ENCODE measurements at places on chromosomes 2 and 18.

GRCh38 chr18:7273301-7273921 is 42.5 kb downstream of the LRRC30 start:
- DNase-seq = peak; percentile 65

DNA sequence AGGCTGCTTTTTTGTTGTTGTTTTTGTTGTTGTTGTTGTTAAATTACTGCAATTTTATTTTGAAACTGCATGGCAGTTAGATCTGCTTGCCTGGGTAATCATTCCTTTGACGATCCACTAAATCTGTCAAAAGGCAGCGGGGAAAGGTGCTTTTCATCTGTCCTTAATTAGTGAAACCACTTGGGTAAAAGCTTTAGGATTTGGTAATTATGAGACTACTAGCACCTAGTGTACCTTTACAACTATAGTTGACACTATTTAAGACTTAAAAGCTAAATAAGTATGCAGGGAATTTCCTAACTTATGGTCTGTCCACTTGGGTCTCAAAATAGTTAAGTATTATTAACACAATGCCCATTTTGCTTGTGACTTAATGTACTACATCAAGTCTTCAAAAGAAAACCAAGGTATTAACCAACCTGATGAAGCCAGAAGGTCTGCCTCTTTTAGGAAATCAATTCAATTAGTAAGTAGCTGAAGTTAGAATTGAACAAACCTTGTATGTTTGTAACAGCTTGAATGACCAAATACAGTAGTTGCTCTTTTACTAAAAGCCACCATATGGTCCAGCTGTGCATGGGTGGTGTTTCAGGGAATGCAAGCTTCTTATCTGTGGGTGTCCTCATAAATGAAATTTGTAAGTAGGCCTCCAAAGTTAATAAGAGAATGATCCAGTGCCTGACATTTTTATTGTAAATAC is 44.8 kb downstream of the NAB1 start:
- no peak for DNase-seq

- no peak for DNase-seq
Observed at GRCh38 chr2:67579806-67580205, 182.7 kb downstream of the ETAA1 start.

GRCh38 chr2:18836436-18836835 is 247.1 kb upstream of the NT5C1B start:
- peak; percentile 95 for DNase-seq

DNA sequence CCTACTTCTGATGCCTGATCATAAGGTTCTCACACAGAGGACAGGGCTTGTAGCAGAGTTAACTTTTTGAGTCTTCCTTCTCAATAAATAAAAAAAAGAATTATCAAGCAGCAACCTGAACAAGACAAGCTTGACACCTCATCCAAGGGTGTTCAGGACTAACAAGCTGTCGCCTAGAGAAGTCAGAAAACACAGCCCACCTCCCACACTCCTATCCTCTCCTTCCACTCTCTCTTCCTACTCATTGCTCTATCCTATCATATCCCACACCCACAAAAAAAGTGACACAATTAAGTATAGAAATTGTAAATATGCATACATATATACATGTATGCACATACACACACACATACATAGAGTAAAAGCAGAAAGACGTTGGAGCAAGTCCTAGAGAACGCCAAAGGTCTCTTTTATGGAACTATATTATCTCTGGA is 5.4 kb downstream of the NBAS start:
- no peak for DNase-seq

- DNase-seq = no peak
Observed at GRCh38 chr2:52874466-52875106, 893.0 kb upstream of the CHAC2 start.

Measured in mesendoderm (in vitro differentiated cells).